Hematopoietic multipotent progenitor cell treated with erythropoietin and hydrocortisone succinate and interleukin-3 and kit ligand, for 4 days (in vitro differentiated cells): ENCODE measurements at places on chromosomes 13 and 19.

GRCh38 chr19:14561847-14562351, 10.0 kb downstream of the NDUFB7 start:
- DNase-seq: no peak

DNA sequence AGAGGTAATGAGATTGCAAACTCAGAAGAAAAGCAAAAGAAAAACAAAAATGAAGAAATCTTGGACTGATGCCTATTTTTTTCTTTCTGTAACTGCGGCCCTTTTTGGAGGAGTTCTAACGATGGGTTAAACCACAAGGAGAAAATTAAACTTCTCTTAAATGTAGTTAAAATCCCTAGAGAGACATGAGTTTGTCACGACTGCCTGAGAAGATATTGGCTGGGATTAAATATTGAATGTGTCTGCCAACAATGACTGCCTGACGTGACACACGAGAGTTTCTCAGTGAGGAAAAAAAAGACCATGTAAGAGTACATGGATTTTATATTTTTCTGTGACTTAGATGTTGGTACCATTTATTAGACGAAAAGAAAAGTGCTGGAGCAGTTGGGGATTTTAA, 1013.4 kb downstream of the PCDH9 start:
- DNase-seq: no peak

DNA sequence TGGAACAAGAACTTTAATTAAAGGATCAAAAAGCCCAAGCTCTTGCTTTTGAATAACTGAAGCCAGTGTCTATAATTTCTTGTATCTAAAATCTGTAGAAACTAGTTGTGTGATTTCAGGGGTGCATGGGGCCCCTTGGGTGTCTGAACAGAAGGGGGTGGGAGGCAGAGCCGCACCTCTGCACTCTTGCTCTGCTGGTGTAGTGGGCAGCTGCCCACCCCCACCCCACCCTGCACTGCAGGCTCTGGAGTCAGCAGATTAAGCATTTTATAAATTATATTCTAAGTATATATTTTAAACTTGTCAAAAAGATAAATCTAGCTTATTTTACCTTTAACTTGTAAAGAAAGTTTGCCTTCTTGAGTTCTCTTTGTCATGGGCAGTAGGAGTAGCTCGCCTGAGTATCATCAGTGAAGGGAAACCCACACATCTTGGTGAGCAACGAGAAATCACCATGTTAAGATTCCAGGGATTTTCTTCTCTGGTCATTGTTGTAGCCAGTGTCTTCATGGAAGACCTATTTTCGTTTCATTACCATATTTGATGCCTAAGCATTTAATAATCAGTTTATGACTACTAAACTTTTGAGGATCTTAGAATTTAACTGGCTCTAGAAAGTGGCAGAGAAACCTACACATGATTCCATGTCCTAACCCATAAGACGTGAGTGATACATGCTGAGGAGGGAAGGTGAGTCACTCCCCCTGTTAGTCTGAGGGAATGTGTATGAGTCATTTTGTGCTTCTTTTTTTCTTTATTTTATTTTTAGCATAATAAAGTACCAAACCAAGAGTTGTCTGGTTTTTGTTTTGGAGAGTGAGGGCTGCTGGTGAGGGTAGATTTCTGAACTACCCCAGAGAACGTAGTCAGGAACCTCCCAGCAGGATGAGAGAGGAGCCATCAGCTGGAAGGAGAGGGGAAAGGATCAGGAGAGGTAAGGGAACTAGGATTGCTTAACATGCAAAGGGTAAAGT, 7.7 kb downstream of the UBE2L5 start:
- DNase-seq: peak; percentile 30

GRCh38 chr13:36666477-36667229, 7.2 kb upstream of the SERTM1 start:
- DNase-seq: peak; percentile 33

DNA sequence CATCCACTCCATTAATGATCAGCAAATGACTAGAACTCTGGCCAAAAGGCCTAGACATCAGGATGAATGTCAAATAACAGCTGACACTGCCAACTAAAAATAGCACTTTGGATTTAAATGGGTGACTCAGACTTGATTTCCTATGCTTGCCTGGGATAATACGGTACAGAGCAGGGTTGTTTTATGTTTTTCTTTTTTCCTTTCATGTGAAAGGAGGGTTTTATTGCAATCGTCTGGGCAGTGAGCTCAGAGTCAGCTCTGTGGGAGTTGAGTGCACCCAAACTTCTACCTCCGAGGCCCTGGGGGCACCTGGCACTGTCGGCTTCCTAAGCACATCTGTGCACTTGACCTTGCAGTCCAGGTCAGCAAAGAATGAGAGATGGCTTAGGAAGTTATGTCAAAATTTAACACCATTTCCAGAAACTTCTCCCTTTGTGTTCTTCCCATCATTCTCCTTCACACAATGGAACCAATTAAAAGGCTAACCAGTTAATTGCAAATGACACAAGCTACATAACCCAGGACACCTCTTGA, 134.1 kb downstream of the LACC1 start:
- no peak for DNase-seq

DNA sequence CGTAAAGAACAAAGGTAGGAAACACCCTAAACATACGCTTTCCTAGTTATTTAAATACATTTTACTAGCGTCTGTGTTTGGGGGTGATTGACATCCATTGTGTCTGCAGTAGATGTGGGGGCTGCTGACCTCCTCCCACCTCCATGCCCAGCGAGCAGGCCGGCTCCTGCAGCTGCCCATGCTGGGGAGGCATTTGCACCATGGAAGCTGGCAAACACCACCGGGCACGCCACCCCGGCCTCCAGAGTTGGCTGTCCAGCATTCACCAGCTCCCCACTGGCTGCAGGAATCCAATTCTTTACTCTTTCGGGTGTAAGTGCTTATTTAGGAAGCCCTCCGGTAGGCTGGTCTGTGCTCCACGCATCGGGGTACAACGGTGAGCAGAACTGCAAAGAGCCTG, 115.4 kb upstream of the USP29 start:
- DNase-seq: no peak

DNA sequence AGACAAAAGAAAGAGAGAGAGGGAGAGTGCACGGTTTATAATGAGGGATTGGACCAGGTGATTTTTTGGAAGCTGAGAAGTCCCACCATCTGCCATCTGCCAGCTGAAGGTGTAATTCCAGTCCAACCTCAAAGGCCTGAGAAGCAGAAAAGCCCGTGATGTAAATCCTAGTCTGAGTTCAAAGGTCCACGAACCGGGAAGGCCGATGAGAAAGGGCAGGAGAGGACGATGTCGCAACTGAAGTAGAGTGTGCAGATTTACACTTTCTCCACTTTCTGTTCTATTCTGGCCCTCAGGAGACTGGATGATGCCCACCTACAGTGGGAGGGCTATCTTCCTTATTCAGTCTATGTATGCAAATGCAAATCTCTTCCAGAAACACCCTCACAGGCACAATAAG, 500.0 kb downstream of the DIAPH3 start:
- DNase-seq: no peak

GRCh38 chr13:36965767-36966166, 33.4 kb downstream of the ALG5 start:
- DNase-seq: no peak

GRCh38 chr13:94710065-94710781, 2.1 kb downstream of the SOX21 start:
- DNase-seq: no peak

DNA sequence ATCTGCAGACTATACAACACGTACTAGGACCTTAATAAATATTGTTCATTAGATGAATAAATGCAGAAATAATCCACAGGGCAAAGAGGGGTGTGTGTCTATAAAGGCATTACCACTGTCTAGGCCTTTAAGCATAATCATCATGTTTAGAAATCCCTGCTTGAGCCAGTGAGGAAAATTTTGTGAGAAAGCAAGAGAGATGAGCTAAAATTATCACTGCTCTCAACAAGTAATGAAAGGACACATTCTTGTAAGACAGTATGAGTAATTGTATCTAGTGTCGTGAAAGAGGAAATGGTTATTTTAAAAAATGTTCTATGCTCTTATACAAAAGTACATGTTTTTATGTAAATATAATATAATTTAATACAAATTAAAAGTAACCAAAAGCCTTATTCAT, 1699.4 kb downstream of the PCDH9 start:
- DNase-seq: no peak

DNA sequence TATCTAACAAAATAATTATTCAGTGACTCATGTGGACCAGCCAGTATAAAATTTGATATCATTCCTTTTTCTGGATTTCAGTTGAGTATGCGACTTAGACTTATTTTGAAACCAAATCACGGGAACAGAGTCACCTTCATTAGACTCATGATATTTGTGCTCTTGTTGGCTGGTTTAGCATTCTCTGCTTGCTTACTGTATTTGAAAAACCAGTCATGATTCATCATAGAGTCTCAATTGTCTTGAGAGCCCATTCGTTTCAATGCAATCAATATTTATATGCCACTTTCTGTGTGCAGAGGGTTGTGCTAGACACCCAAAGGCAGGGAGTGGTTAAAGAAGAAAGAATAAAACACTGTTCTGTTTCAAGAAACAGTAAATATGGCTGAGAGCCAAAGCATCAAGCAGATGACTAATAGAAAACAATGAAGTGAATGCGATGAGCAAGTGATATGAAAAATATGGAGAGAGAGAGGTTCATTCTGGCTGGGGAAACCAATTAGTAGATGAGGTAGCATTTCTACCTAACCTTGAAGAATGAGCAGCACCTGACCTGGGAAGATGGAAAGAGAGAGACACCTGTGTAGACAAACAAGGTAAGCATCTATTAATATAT, 99.6 kb upstream of the MBNL2 start:
- no peak for DNase-seq
